Activated B cell treated with CpG ODN at 0.5 μM for 24 hours (primary cell): ENCODE measurements at places on chromosomes 12 and 14. TPM values are rescaled to one million over a fixed set of nuclear protein-coding genes. Genes with fewer than 3 reads are reported as not detected.

GRCh38 chr12:72313806-72314205 is 41.6 kb downstream of the TRHDE start:
- no peak for DNase-seq

- DNase-seq: no peak
Observed at GRCh38 chr14:61346221-61346620, 24.8 kb downstream of the PRKCH start.

The C3AR1 gene
- 0.11 and 0.29 TPM in 2 replicates for total RNA-seq

The B4GALNT3 gene
- total RNA-seq: 0.17 TPM in 1 of 2 replicates, not detected in the other
